ENCODE measurements at places on chromosomes 6 and 20. TPM values are rescaled to one million over a fixed set of nuclear protein-coding genes. Genes with fewer than 3 reads are reported as not detected.

Gene CCDC170
- total RNA-seq: 0.54 TPM

Gene TCEA2
- total RNA-seq: 9.3 TPM

Gene FOXP4
- total RNA-seq: 0.72 TPM

Gene DEFB128
- not detected for total RNA-seq

Gene DNAH8
- under 0.01 TPM for total RNA-seq

Gene TRAPPC3L
- total RNA-seq: not detected

Gene DUSP15
- total RNA-seq: not detected

Gene HLA-DMA
- 2.3 TPM for total RNA-seq

Gene DACT2
- total RNA-seq: not detected

Gene TAP2
- 6.6 TPM for total RNA-seq

Gene THBD
- under 0.01 TPM for total RNA-seq

Gene SLC35D3
- not detected for total RNA-seq

GRCh38 chr6:26159357-26160273 lies 72.4 kb downstream of the HFE start:
- peak overlapping the region; percentile 88 for H3K27ac ChIP-seq
- DNase-seq: no peak
- H3K27me3 ChIP-seq: no peaks in the 10 kb centered on the region
- peak overlapping the region; percentile 75 for H3K4me3 ChIP-seq
- peaks cover 4% of the 10 kb centered on the region for H3K36me3 ChIP-seq

- no peak overlapping the region for H3K27ac ChIP-seq
- no peaks in the 10 kb centered on the region for H3K36me3 ChIP-seq
- no peak for DNase-seq
- H3K4me1 ChIP-seq: no peaks in the 10 kb centered on the region
Measured at GRCh38 chr6:1316489-1316971, 4.6 kb downstream of the FOXQ1 start.

DNA sequence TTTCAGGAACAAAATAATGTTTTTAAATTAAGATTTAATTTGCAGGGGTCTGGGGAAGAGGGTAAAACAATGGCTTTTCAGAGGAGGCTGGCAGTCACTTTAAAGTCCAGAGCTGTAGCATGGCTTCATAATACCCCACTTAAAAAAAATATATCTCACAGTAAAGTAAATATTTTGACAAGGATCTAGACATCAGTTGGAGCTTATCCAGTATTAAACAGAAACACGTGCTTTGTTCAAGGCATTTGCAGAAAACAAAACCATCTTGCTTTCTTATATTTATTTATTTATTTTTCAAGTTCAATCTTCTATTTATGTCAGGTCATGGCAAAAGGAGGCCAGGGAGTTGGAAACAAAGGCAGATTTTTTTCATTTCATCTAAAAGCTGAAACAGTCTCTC lies 53.3 kb upstream of the PRL start:
- no peaks in the 10 kb centered on the region for H3K27me3 ChIP-seq
- H3K4me1 ChIP-seq: peaks cover 2% of the 10 kb centered on the region
- DNase-seq: peak; percentile 32
- no peaks in the 10 kb centered on the region for H3K36me3 ChIP-seq
- no peak overlapping the region for H3K4me3 ChIP-seq

DNA sequence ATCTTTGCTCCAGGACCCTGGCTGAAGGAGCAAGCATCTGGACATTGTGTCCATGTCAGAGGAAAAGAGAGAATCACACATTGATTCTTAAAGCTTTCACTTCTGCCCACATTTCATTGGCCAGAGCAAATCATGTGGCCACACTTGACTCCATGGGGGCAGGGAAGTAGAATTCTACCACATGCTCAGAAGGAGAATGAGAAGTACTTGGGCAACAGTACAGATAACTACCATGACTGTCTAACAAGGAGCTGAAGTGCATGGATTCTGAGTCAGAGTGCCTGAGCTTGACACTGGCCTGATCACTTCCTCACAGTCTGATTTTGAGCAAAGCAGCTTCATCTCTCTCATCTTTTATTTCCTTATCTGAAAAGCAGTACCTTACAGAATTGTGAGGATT lies 38.6 kb downstream of the GHRH start:
- H3K36me3 ChIP-seq: peaks cover 33% of the 10 kb centered on the region
- peak; percentile 95 for DNase-seq
- H3K27me3 ChIP-seq: no peaks in the 10 kb centered on the region
- peaks cover 2% of the 10 kb centered on the region for H3K4me1 ChIP-seq

GRCh38 chr6:71420693-71421328 lies 132.2 kb downstream of the OGFRL1 start:
- H3K27me3 ChIP-seq: no peaks in the 10 kb centered on the region
- peak; percentile 94 for DNase-seq
- peak overlapping the region; percentile 63 for H3K4me3 ChIP-seq
- H3K27ac ChIP-seq: peak overlapping the region; percentile 52
- peaks cover 9% of the 10 kb centered on the region for H3K36me3 ChIP-seq

DNA sequence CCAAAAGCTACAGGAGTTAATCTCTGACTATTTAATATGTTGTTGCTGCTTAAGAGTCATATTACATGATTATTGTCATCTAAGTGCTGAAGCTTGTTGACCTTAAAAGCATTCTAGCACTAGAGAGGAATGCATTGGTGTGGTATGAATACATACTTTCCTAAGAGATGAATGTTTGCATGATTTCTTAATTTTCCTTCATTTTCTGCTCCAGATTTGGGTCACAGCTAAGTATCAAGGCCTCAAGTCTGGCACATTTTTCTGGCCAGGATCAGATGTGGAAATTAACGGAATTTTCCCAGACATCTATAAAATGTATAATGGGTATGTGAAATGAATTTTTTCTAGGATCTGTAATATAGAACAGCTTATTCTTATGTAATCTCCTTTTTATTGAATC lies 53.6 kb downstream of the ENPP1 start:
- DNase-seq: peak; percentile 64
- no peaks in the 10 kb centered on the region for H3K27me3 ChIP-seq
- H3K36me3 ChIP-seq: no peaks in the 10 kb centered on the region
- H3K27ac ChIP-seq: peak overlapping the region; percentile 16

GRCh38 chr6:137975188-137975940 lies 108.3 kb downstream of the TNFAIP3 start:
- no peaks in the 10 kb centered on the region for H3K36me3 ChIP-seq
- DNase-seq: peak; percentile 22
- peaks cover 11% of the 10 kb centered on the region for H3K27me3 ChIP-seq
- H3K4me3 ChIP-seq: no peak overlapping the region
- no peaks in the 10 kb centered on the region for H3K4me1 ChIP-seq
- H3K27ac ChIP-seq: no peak overlapping the region

GRCh38 chr6:159943968-159944598 lies 24.8 kb upstream of the IGF2R start:
- no peak for DNase-seq
- H3K36me3 ChIP-seq: no peaks in the 10 kb centered on the region
- peaks cover 7% of the 10 kb centered on the region for H3K27me3 ChIP-seq
- no peak overlapping the region for H3K27ac ChIP-seq
- H3K4me3 ChIP-seq: no peak overlapping the region
- peaks cover 2% of the 10 kb centered on the region for H3K4me1 ChIP-seq

- no peak overlapping the region for H3K27ac ChIP-seq
- H3K27me3 ChIP-seq: peaks cover 2% of the 10 kb centered on the region
- no peaks in the 10 kb centered on the region for H3K4me1 ChIP-seq
- H3K4me3 ChIP-seq: no peak overlapping the region
- DNase-seq: no peak
Measured at GRCh38 chr20:9632265-9632664, 117.9 kb downstream of the LAMP5 start.

- H3K4me1 ChIP-seq: no peaks in the 10 kb centered on the region
- no peaks in the 10 kb centered on the region for H3K27me3 ChIP-seq
- H3K36me3 ChIP-seq: no peaks in the 10 kb centered on the region
- H3K4me3 ChIP-seq: no peak overlapping the region
Measured at GRCh38 chr6:88808381-88808780, 155.0 kb downstream of the RNGTT start.

- no peak overlapping the region for H3K27ac ChIP-seq
- no peak overlapping the region for H3K4me3 ChIP-seq
- no peak for DNase-seq
- H3K4me1 ChIP-seq: no peaks in the 10 kb centered on the region
- H3K27me3 ChIP-seq: no peaks in the 10 kb centered on the region
Measured at GRCh38 chr6:38163186-38164130, 343.9 kb downstream of the ZFAND3 start.

- no peak overlapping the region for H3K27ac ChIP-seq
- no peak for DNase-seq
- H3K4me3 ChIP-seq: no peak overlapping the region
- H3K27me3 ChIP-seq: no peaks in the 10 kb centered on the region
Measured at GRCh38 chr6:130093546-130093945, 75.2 kb downstream of the L3MBTL3 start.

GRCh38 chr6:25931411-25931709 lies 869 bp upstream of the SLC17A2 start:
- no peak overlapping the region for H3K27ac ChIP-seq
- no peak overlapping the region for H3K4me3 ChIP-seq
- no peaks in the 10 kb centered on the region for H3K27me3 ChIP-seq
- no peak for DNase-seq

GRCh38 chr6:169316651-169317050 lies 63.0 kb upstream of the THBS2 start:
- no peaks in the 10 kb centered on the region for H3K36me3 ChIP-seq
- no peak for DNase-seq
- H3K4me1 ChIP-seq: no peaks in the 10 kb centered on the region

- DNase-seq: no peak
- 0 out of 2 replicates have a peak, but pooled peaks cover 1% of the 10 kb centered on the region for H3K4me1 ChIP-seq
- H3K36me3 ChIP-seq: no peaks in the 10 kb centered on the region
- H3K4me3 ChIP-seq: no peak overlapping the region
- no peak overlapping the region for H3K27ac ChIP-seq
Measured at GRCh38 chr6:25341203-25341552, 62.0 kb downstream of the CARMIL1 start.

GRCh38 chr20:37542281-37542680 lies 14.6 kb upstream of the BLCAP start:
- no peak overlapping the region for H3K27ac ChIP-seq
- H3K36me3 ChIP-seq: no peaks in the 10 kb centered on the region
- no peaks in the 10 kb centered on the region for H3K4me1 ChIP-seq
- peak; percentile 37 for DNase-seq

DNA sequence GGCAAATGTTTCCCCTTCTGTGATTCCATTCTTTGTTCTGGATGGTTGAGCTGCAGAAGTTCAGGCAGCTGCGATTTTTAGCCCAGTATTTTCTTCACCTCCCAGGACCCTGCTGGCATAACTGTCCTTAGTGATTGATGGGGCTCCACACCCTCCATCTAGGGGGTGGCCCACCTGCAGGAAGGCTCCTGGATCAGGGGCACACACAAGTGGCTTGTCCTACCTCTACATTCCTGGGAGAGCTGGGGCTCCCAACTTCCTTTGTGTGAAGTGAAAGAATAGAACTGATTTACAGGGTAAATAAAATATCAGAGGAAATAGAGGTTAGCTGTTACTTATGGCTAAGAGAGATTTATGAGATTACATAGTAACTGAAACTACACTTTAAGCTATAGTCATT lies 129.5 kb upstream of the MAP3K7 start:
- DNase-seq: no peak
- H3K27ac ChIP-seq: no peak overlapping the region
- no peaks in the 10 kb centered on the region for H3K4me1 ChIP-seq
- no peaks in the 10 kb centered on the region for H3K36me3 ChIP-seq
- no peak overlapping the region for H3K4me3 ChIP-seq

DNA sequence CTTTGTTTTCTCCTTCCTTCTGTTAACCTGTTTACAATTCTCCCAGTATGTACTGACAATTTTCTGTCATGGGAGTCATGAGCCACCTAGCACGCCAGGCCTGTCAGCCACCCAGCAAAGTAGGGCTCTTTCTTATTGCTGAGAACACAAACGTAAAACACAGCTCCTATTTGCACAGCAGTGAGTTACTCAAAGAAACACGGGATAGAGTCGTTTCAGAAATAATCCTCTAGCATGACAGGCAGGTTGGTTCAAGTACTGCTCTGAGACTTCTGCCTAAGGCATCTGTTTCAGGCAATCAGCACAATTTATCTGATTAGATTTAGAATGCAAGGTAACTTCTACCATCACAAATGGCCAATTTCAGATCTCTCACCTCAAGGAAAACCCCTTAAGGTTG lies 88.8 kb downstream of the CD24 start:
- H3K36me3 ChIP-seq: no peaks in the 10 kb centered on the region
- H3K27me3 ChIP-seq: no peaks in the 10 kb centered on the region
- H3K27ac ChIP-seq: no peak overlapping the region
- DNase-seq: no peak
- no peaks in the 10 kb centered on the region for H3K4me1 ChIP-seq

DNA sequence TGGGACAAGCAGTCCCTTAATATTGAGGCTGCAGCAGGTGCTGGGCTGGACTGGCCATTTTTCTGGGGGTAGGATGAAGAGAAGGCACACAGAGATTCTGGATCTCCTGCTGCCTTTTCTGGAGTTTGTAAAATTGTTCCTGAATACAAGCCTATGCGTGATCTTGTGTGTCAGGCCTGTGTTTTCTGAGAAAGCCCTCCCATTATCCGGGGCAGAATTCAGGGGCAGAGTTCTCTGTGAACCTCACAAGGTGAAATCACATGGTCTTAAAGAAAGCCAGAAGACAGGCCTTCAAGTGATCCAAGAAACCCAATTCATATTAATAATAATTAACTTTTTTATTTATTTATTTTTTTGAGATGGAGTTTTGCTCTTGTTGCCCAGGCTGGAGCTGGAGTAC lies 12.5 kb downstream of the CCN5 start:
- H3K27ac ChIP-seq: no peak overlapping the region
- DNase-seq: no peak
- no peaks in the 10 kb centered on the region for H3K27me3 ChIP-seq
- H3K4me1 ChIP-seq: peaks cover 14% of the 10 kb centered on the region
- H3K36me3 ChIP-seq: no peaks in the 10 kb centered on the region

- DNase-seq: no peak
- no peaks in the 10 kb centered on the region for H3K36me3 ChIP-seq
Measured at GRCh38 chr20:32541323-32542258, 43.5 kb downstream of the NOL4L start.

DNA sequence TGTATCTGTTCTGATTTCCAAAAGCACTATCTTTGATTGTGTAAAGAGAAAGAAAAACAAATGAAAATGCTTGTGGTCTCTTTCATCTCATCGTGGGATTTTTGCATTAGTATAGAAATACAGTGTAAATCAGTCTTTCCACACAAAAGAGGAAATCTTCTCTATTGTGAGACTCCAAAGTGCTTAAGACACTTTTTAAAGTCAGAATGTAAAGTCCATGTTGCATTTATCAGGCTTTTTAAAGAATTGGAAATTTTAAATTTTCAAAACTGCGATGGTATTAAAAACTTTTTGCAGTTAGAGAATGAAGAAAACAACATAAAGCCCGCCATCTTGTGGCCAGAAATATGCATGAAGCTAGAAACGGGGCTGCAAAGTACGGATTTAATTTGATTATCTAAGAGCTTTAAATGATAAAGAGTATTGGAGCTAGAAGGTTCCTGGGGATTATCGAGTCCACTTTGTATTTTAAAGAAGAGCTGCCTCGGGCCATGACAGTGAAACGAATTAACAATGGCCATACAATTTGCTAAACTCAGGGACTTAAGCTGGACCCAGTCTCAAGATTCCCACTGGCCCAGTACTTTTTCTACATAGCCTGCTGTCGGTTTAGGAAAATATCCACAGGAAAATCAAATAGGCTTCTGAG lies 339.6 kb downstream of the ARHGAP18 start:
- peaks cover 4% of the 10 kb centered on the region for H3K27me3 ChIP-seq
- DNase-seq: peak; percentile 57
- H3K4me1 ChIP-seq: no peaks in the 10 kb centered on the region
- no peaks in the 10 kb centered on the region for H3K36me3 ChIP-seq
- H3K27ac ChIP-seq: no peak overlapping the region
- H3K4me3 ChIP-seq: no peak overlapping the region

GRCh38 chr20:15241681-15242080 lies 904.3 kb upstream of the FLRT3 start:
- H3K27me3 ChIP-seq: no peaks in the 10 kb centered on the region
- no peak for DNase-seq
- no peak overlapping the region for H3K4me3 ChIP-seq
- H3K4me1 ChIP-seq: no peaks in the 10 kb centered on the region
